ENCODE measurements at places on chromosomes 11 and 22. TPM values are rescaled to one million over a fixed set of nuclear protein-coding genes. Genes with fewer than 3 reads are reported as not detected.

GRAMD1B gene
- total RNA-seq: 39.7 TPM

DNA sequence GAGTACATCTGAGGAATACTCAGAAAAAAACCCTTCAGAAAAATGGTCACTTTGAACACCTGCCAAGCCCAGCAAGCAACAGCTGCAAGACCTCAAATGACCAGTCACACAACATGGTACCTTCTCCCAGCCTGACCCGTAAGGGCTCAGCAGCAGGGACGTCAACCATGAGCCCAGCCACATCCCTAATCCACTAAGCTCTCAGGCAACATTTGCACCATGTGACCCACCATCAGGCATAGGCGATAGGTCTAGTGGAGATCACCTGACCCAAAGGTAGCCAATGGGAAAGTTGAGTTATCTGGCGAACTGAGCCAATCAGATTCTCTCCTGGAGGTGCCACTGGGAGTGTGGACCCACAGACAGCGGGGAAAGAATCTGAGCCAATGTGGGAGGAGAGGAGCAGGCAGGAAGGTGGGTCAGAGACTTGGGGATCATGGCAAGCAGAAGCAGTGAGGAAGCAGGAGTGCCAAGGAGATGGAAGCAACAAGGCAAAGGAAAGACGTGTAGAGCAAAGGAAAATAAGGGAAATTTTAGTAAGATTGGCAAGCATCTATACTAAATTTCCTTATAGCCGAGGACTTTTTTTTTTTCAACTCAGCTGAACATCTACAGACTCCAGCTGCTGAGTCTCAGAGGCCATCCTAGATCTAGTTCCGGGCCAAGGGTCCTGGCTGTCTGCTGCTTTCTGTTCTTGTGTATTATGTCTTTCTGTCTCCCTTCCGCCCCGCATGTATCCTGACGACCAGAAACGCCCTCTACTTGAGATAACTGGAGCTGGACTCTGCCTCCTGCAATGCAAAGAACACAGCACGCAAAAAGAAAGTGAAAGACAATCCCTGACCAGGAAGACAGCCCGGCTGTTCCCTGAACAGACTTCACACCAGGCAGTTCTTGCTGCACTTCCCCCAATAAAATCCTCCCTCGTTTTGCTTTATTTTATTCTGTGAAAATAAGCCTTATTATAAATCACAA, 11.0 kb upstream of the PLAAT2 start:
- DNase-seq: peak; percentile 93

DNA sequence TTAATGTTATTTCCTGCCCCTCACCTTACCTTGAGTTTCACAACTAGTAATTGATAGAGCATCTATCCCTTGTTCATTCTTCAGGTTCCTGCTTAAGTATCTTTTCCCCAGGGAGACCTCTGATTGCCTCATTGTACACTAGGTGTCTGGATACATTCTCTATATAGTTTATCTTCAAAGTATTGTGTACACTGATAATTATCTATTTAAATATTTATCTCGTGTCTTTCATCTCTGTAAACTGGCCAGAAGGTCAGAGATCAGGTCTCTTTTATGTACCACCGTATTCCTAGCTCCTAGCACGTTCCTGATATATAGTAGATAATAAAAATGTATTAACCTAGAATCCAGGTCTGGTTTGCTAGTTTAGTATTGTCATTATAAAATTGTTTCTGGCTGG, 6.4 kb downstream of the TMEM126B start:
- DNase-seq: no peak

- peak; percentile 88 for DNase-seq
These were observed 21.8 kb downstream of the SNX19 start for GRCh38 chr11:130894322-130895025.

GRCh38 chr11:96384156-96384555, 5.6 kb downstream of the CCDC82 start:
- no peak for DNase-seq

Measured in stomach (tissue), 19 donors.